GM13976 (cell line): ENCODE measurements at places on chromosomes 2 and 18.

- DNase-seq: no peak
Measured at GRCh38 chr2:118846953-118847761, at the start of gene EN1. TSS of gene EN1 (minus strand) at chr2:118847648. CDS start at chr2:118847167, 481 bp downstream.

- no peak for DNase-seq
Measured at GRCh38 chr2:233373316-233373715, 19.0 kb downstream of the DGKD start.

DNA sequence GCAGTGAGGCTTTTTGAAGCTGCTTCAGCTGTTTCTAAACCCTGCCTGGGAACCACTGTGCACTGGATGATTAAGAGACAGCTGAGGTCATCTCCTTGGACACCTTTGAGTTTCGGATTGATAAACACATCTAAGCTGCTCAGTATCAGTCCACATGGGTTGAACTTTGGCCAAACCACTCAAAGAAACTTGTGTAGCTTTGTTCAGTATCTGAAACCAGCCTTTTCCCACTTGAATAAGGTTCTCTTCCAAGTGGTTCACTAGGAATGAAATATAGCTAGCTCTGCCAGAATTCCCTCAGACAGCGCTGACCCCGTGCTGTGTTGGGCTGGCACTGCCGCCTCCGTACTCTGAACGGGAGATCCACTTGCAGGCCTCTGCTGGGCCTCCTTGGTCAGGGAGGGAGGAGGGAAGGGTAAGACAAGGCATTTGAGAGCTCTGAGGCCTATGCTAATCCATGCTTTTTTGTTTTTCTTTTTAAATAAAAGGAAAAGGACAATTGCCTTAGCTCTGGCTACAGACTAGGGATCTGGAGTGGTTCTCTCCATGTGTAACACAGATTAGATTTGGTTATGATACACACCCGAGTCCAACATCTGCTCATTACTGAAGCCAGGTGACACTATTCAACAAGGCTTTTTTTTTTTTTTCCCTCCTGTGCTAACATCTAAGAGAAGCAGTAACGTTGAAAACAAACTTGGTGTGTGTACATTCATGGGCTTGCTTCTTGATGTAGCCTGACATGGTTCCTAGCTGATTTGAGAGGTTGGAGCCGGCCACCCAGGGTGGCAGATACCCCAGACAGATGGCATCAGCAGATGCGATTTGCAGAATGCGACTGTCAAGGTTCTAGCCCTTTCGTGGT is 67.7 kb downstream of the NCK2 start:
- peak; percentile 86 for DNase-seq

- DNase-seq: no peak
Measured at GRCh38 chr2:127216095-127216494, 4.0 kb downstream of the CYP27C1 start.

DNA sequence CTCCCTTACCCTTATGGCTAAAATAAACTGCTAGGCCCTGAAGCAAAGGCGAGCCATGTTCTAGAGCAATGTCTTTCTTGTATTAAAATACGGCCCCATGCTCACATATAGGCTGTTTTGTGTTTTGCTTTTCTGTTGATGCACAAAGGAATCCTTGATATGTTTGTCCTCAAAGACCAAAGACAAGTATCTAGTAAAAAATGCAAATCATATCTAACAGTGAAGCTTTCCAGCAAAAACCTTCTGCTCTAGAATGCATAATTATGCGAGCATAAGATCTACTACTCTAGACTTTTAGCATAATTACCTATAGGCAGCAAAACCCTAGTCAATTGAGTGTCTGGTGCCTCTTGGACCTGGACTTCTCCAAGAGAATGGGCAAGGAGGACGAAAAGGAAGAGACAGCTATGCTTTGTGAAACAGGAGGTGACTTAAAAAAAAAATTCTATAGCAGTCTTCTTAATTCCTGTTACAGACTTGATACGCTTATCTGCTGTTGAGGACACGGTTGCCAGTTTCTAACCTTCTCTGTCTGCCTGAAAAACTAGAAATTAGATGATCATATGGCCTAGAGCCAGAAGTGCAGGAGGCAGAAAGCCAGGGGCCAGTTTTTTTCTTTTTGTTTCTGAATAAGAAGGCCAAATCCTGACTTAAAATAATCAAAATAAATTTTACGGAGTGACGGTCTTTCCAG is 1.5 kb upstream of the AMMECR1L start:
- DNase-seq: no peak

GRCh38 chr2:174984561-174984960 is 20.6 kb downstream of the CHN1 start:
- no peak for DNase-seq

DNA sequence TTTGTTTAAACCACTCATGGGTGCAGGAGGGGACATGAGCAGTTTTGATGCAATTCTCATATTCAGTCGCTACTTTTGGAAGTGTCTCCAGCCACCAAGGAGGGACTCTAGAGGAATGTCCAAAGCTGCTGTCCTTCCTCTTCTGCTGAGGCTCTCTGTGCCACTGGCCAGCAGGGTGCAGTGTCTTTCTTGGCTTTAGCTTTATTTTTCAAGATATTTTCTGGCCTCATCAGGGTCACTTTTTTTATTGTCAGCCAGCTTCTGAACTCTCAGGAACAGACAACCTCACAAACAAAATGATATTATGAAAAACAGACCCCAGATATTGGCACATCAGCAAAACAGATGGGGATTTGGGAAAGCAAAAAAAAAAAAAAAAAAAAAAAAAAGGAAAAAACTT is 289.3 kb upstream of the ZSWIM2 start:
- DNase-seq: no peak

GRCh38 chr2:152729844-152730243 is 11.4 kb downstream of the ARL6IP6 start:
- no peak for DNase-seq

- DNase-seq: no peak
Measured at GRCh38 chr2:99784946-99785345, 295.1 kb upstream of the REV1 start.

- no peak for DNase-seq
Measured at GRCh38 chr2:40435426-40436092, 16.3 kb downstream of the SLC8A1 start.

DNA sequence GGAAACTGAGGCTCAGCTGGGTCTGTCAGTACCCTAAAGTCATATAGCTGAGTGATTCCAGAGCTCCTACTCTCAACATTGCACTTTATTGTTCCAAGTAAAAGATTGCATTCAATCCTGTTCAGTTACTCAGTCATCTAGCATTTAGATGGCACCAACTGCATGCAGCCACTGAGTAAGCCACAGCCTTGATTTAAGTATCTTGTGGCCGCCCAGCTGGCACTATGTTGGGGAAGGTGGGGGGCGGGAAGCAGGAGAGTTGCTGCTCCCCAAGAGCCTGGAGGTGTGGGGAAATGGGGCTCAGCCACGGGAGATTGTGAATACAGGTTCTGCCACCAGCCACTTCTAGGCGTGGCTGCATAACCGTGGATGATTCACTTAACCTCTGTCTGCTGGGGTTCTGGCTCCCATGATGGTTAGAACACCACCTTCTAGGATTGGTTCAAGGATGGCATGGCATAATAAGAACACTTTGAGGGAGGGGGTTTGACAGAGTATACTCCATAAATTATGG is 17.1 kb downstream of the ZFP36L2 start:
- DNase-seq: no peak

GRCh38 chr2:27152796-27153464 is 4.1 kb downstream of the TCF23 start:
- no peak for DNase-seq

DNA sequence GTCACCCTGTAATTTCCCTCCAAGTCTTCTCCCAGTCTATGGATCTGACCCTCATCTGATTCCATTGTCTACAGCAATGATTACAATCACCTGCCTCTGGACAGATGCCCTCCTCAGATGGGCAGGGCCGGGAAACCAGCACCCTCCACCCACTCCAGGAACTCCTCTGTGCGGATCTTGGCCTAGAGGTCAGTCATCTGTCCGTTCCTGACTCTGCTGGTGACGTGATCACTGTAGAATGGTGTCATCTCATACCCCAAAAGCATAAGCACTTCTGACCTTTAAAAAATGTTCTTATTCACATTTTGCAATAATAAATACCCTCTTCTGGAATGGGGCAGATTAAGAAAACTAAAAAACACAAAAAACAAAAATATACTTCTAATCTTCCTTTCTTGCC is 29.5 kb upstream of the BZW1 start:
- DNase-seq: no peak

- DNase-seq: no peak
Measured at GRCh38 chr2:20615466-20616241, 35.2 kb downstream of the HS1BP3 start.

DNA sequence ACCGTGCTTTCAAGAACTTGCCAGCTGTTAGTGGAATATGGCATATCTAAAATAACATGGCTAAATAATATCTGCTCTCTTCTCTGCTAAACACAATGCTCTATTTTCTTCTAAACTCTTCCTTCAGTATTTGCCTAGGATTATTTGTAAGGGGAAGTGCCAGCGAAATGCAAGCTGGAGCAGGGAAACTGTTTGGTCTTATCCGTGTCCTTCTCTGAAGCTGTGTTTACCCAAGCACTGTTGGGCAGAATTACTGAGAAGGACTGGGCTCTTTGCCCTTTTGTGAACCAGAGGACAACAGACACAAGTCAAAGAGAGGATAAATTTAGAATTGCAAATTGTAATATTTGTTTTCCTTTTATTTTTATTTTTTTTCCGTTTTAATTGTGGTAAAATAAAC is 23.6 kb downstream of the CPO start:
- no peak for DNase-seq

GRCh38 chr2:199830531-199830930 is 20.5 kb downstream of the FTCDNL1 start:
- no peak for DNase-seq

- no peak for DNase-seq
Measured at GRCh38 chr2:236550290-236550689, 19.3 kb upstream of the ACKR3 start.

- DNase-seq: no peak
Measured at GRCh38 chr18:42891705-42892104, 223.8 kb downstream of the RIT2 start.

- no peak for DNase-seq
Measured at GRCh38 chr2:140667203-140667602, 1463.6 kb downstream of the LRP1B start.

GRCh38 chr2:2331881-2332280 is 806 bp upstream of the MYT1L start:
- no peak for DNase-seq

- no peak for DNase-seq
Measured at GRCh38 chr2:44753552-44754285, 187.8 kb upstream of the SIX3 start.

DNA sequence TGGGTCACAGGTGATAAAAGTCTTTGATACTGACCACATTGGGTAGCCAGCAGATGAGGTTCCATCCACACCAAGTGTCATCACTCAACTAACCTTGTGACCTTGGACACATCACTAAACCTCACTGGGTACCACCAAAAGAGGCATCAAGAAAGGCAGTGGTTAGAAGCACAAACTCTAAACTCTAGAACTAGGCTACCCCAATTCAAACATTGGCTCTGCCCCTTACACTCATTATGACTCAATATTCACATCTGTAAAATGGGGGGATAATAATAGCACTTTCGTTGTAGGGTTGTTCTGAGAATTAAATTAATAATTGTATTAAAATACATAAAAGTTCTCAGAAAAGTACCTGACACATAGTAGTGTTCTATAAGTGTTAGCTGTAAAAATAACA is 15.8 kb upstream of the SMAD7 start:
- no peak for DNase-seq

- DNase-seq: no peak
Measured at GRCh38 chr2:72919414-72920317, 2.3 kb downstream of the EMX1 start.

- DNase-seq: no peak
Measured at GRCh38 chr2:181575650-181576025, 81.3 kb downstream of the CERKL start.

GRCh38 chr2:216606551-216607276 is 26.5 kb upstream of the IGFBP2 start:
- DNase-seq: peak; percentile 89

DNA sequence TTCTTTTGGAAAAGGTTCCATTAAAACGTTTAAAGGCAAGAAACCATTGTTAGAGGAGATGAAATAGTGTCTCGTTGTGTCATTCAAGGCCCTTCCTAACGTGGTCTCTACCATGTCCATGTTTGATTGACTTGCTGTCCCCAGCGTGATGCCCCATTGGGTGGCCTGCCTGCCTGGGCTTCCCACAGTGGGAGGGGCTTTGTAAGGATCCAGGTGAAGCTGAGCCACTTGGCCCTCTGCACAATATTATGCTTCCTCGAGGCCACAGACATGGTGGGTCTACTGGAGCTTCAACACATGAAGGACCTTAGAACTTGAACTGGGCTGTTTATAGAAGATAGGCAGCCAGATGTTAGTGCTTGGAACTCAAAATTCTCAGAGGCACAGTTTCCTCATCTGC is 235.3 kb downstream of the FHOD3 start:
- no peak for DNase-seq

- no peak for DNase-seq
Measured at GRCh38 chr2:128642821-128643220, 324.2 kb upstream of the HS6ST1 start.

- DNase-seq: no peak
Measured at GRCh38 chr2:6454286-6454990, 411.3 kb downstream of the CMPK2 start.

GRCh38 chr2:26522751-26523171 is 44.8 kb upstream of the OTOF start:
- DNase-seq: no peak

DNA sequence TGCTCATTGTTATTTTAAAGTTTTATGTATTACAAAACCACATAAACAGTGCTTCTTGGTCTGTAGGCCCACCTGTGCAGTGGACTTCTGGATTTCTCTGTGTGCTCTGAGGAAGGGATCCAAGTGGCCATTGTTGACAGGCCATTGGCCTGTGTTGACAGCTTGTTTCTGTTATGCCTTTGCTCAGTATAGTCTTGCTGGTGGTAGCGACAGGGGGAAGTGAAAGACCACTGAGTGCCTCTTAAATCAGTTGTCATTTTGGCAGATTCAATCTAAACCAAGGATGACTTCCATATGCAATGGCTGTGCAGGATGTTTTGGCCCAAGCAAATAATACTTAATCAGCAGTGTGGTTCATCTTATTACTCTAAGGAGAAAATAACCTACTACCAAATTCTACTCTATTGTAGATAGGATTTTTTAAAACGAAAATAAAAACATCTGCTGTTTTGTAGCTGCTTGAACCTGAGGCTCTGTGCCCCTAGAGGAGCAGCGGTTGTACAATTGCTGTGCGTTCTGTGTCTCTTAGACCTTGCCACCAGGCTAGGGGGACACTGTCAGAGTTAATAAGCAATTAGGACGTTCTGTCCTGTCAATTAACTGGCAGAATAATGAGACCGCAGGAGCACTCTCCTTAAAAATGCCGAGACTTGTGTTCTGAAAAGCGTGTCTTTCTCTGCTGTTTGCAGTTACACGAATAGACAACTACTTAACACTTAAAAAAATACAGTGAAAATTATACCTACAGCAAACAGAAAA is 108.2 kb downstream of the RHBDD1 start:
- no peak for DNase-seq

GRCh38 chr2:70596739-70597138 is 43.1 kb upstream of the TGFA start:
- DNase-seq: no peak
